ENCODE measurements at places on chromosomes 5 and 9.

DNA sequence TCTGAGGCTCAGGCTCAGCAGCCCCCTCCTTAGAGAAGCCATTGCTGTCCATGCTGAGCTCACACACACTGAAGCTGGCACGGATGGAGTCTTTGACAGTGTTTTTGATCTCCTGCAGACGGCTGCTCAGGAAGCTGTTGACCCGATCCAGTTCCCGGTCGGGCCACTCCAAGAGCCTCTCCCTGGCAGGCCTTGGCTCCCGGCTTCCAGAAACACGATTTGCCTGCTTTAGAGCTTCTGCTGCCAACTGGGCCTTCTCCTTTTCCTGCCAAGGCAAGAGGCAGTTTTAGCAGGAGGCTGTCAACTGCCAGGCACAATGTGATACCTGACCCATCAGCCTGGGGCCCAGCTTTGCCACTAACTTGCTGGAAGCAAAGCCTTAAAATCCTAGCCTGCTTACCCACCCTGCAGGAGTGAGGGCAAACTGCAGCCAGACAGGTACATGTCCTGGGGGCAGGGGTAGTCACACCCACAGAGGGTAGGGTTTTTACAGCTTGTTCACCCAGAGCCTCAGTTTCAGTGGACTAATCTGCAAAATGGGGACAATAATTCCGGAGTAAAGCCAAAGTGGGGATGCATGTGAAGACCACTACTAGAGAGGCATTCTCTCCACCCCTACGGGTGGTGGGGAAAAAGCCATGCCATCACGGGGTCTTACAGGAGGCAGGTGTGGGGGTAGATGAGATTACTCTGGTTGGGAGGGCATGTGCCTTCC lies 8.3 kb upstream of the DDX41 start:
- no peak for DNase-seq

DNA sequence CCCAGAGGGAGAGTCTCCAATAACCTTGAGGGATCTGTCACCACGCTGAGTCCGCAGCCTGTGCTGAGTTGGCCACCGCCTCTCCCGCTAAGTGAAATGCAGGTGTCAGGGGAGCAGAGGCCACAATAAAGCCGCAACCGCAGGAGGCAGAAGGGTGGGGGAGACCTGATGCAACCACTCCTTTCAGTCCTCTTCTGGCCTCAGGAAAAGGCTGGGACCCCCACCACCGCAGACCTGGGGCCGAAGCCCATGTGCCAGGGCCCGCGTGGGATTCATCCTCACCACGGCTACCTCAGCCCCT lies 576 bp downstream of the MAP1B start:
- DNase-seq: no peak

GRCh38 chr5:113846941-113847340 lies 333.4 kb downstream of the YTHDC2 start:
- DNase-seq: no peak

GRCh38 chr9:18068900-18069299 lies 405.1 kb upstream of the ADAMTSL1 start:
- DNase-seq: no peak

GRCh38 chr9:137316012-137316981 lies 14.2 kb upstream of the NRARP start:
- DNase-seq: no peak

DNA sequence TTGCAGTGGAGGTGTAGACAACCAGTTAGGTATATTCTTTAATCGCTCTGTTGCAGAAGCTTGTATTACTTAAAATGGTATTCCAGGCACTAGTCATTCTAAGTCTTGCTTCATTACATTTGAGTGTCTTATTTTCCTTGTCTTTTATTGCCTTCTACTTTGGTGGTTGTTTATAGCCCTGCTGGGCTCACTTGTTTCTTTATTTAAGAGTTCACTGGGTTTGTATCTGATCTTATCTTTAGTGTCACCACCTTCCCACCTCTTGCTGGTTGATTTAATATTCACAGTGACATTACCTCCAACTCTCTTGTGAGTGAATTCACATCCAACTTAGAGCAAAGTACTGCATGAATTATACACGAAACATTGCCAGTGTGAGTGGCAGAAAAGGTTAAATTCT lies 83.6 kb upstream of the BNC2 start:
- DNase-seq: no peak

DNA sequence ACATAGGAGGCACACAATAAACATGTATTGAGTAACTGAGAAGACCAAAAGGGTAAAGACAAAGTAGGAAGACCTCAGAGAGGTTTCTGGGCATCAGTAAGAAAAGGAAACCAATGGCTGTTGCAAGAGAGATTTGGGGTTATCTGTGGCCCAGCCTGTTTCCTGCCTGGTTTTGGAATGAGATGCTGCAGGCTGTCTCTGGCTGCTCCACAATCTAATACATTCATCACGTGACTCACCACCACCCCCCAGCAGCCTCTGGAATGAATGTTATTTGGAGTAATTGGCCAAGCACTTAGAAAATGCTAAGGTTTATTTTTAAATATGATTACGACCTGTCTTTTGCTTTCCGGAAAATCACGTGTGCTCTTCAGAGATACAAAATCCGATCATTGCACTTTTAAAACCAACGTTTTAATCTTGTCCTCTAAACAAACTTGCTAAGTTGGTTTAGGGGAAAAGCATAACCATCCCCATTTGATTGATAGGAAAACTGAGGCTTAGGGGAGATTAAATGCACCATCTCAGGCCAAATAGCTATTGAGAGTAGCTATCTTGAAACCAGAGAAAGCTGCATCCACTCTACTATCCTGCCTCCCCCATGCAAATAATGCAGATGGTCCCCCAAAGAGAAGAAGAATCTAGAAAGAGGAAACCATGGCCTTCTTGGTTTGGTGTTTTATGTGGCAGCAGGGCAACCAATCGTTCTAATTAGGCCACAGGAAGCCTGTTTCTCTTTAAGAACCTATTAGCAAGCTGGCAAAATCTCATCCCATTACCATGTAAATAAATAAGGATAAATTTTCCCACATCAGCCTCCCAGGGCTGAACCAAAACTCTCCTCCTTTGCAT lies 151.8 kb upstream of the ADRA1B start:
- peak; percentile 72 for DNase-seq

GRCh38 chr9:91771864-91772263 lies 178.2 kb downstream of the ROR2 start:
- DNase-seq: no peak

DNA sequence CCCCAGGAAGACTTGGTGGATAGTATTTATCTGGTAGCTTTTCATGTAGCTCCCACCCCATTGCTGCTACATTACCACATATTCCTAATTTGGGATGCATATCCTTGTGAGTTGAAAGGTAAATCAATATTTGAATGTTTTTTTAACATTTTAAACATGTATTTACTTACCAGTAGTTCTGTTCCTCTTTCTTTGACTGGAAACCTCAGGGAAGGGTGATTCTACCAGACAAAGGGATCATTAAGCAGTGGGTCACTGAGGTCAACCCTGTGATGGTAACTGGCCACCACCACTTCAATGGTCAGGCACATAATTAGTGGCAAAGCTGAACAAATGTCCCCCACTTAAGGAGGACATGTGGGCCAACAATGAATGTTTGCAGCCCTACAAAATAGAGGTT lies 27.2 kb upstream of the KLF9 start:
- no peak for DNase-seq

- no peak for DNase-seq
These were observed 114.0 kb downstream of the KIF4B start for GRCh38 chr5:155127552-155127951.

DNA sequence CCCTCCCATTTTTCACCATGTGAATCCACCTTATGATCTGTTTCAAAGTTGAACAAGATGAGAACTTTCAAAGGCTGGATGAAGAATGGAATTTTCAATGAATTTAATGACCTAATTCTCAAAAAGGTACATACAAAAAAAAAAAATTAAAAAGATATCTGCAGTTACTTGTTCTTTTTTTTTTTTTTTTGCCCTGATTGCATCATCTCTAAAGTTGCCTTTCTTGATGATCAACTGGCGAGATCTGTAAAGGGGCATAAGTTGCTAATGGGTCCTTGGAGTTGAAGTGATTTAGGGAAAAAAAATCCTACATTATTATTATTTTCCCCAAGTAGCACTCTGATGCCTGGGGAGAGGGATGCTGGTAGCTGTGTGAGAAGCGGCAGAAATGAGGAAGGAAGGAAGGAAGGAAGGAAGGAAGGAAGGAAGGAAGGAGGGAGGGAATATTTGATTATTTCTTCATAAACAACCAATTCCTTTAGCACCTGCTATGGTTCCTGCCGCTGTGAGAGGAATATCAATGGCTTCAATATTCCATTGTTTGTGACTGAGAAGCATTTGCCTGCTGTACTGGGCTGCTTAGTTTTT lies 48.8 kb upstream of the CD180 start:
- no peak for DNase-seq

GRCh38 chr5:174523311-174524071 lies 200.9 kb upstream of the MSX2 start:
- DNase-seq: no peak

DNA sequence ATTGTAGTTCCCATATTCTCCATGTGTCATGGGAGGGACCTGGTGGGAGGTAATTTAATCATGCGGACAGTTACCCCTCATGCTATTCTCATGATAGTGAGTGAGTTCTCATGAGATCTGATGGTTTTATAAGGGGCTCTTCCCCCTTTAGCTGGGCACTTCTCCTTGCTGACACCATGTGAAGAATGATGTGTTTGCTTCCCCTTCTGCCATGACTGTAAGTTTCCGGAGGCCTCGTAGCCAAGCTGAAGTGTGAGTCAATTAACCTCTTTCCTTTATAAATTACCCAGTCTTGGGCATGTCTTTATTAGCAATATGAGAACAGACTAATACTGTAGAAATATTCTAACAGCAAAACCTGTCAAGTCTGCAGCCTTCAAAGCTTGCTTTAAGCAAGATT lies 293.2 kb downstream of the CTNND2 start:
- no peak for DNase-seq

- DNase-seq: no peak
These were observed 88.2 kb upstream of the NIPAL4 start for GRCh38 chr5:157371655-157372471.

- no peak for DNase-seq
These were observed 995.7 kb downstream of the CDH18 start for GRCh38 chr5:18992264-18992663.

- DNase-seq: no peak
These were observed 59.1 kb upstream of the TMEM252 start for GRCh38 chr9:68599826-68600225.

DNA sequence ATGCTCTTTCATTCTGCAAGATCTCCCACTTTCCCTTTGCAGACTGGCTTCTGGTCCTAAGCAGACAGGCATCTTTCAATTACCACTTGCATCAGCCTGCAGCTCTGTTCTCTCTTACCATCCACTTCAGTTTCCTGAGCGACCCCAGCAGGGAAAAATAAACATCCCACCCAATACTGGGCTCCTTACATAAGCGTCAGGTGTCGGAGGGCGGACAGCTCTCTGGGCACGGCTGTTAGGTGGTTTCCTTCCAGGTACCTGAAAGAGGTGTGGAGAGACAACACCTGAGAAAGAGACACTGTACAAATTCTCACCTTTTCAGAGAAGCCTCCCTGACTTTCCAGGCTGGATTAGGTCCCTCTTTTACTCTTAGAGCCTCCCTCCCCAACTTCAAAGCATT lies 145.1 kb upstream of the PANK3 start:
- DNase-seq: no peak

DNA sequence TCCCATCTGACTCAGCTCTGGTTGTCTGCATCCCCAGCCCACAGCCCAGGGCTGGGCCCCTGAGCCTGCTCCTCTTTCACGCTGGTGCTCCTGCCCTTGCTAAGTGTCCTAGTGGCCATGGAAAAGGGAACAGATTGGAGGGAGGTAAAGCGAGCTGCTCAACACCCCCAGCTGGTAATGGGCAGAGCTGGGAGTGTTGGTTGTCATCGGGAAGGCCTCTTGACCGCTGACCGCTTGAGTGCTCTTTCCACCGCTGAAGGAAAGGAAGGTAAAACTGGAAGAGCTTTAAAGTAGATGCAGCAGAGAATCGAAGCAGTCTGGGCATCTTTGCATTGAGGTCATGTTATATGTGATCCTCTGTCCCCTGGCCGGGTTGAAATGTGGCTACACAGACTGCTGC lies 60.2 kb downstream of the CRB2 start:
- DNase-seq: no peak

- no peak for DNase-seq
These were observed 19.1 kb downstream of the SLC6A18 start for GRCh38 chr5:1244255-1244654.

- no peak for DNase-seq
These were observed 30.2 kb upstream of the TMED7 start for GRCh38 chr5:115655994-115656393.

GRCh38 chr9:136229096-136230065 lies 16.2 kb downstream of the QSOX2 start:
- DNase-seq: no peak

DNA sequence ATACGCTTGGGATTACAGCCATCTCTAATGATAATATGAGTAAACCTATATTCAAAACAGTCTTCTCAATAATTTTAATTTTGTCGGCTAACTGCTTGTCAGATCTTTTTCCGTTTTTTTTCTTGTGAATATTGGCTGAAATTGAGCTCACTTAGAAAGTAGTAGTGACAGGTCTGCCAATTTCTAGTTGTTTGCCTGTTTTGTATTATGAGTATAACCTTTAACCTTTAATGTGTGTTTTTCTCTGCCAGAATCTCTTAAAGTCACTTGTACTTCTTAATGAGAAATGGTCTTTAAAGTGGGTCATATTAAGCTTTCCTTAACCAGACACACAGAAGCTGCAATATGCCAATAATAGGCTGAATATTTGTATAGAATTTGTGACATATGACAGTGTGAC lies 511.0 kb downstream of the CSNK1G3 start:
- no peak for DNase-seq

GRCh38 chr9:89361816-89362646 lies 43.7 kb downstream of the SECISBP2 start:
- DNase-seq: no peak

DNA sequence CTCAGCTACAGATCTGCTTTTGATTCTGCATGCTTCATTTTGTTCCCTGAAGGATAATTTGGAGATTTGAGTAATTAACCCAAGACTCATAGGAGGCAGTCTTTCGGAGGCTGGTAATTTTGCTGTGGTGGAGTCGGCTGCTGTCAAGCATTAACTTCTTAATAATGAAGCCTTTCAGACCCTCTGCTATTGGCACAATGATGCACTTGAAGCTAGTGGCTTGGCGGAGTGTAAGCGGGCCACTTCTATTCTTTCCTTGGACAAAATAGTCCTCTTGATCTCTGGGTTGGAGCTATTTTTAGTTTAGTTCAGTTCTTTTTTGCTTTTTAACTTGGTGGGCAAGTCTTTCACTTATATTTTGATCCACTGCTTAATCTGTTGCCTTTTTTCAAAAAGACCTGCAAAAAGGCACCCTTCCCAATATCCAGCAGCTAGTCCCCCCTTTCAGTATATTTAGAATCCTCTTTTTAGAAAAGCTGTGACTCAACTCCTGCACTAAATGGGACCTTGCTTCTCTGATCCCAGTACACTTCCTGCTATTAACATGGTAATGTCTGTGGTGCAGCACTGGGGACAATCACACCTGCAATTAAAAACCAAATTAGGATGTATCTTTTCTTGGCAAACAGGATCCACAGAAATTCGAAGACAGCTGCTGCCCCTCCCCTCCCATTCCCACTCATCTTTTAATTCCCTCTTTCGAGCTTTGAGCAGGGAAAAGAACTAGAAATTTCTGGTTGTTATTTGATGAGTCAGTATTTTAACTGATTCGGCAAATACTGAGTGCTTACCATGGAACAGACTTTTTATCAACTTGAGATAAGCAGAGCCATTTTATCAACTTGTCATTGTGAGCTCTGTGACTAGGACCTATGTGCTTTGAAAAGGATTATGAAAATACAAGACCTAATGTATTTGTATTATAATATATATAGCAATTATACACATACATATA lies 169.4 kb upstream of the ANKRD55 start:
- DNase-seq: no peak

GRCh38 chr5:157993201-157993600 lies 134.3 kb upstream of the CLINT1 start:
- no peak for DNase-seq

- no peak for DNase-seq
These were observed 14.3 kb downstream of the SNX30 start for GRCh38 chr9:112764837-112765236.

Data from MG63 (cell line).